Stimulated activated CD8-positive, alpha-beta memory T cell treated with anti-CD3 and anti-CD28 coated beads, Interleukin-4, amount 100 ng/mL, for 1 hour (primary cell): ENCODE measurements at places on chromosomes 12 and 14.

GRCh38 chr14:57823015-57823660, 42.8 kb downstream of the SLC35F4 start:
- DNase-seq: no peak

DNA sequence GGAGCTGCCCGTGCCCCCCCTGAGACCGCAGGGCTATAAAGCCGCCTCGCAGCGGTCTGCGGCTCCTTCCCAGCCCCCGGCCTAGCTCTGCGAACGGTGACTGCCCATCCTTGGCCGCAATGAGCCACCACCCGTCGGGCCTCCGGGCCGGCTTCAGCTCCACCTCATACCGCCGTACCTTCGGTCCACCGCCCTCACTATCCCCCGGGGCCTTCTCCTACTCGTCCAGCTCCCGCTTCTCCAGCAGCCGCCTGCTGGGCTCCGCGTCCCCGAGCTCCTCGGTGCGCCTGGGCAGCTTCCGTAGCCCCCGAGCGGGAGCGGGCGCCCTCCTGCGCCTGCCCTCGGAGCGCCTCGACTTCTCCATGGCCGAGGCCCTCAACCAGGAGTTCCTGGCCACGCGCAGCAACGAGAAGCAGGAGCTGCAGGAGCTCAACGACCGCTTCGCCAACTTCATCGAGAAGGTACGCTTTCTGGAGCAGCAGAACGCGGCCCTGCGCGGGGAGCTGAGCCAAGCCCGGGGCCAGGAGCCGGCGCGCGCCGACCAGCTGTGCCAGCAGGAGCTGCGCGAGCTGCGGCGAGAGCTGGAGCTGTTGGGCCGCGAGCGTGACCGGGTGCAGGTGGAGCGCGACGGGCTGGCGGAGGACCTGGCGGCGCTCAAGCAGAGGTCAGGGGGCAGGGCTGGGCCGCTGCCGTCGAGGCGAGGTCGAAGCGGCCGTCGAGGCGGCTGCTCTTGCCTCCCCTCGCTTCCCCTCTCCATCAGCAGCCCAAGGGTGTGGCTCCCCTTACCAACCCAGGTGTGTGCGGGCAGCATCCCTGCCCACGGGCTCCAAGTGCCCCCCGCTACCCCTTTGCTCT, at the start of gene PRPH:
Gene PRPH (plus strand): TSS at position 66 of the 855 bp plus-strand sequence. CDS start 54 bp downstream, at position 120.
- no peak for DNase-seq

GRCh38 chr12:23083267-23083666, 458.3 kb downstream of the ETNK1 start:
- DNase-seq: no peak

GRCh38 chr12:51051787-51052186, 3.7 kb downstream of the LETMD1 start:
- no peak for DNase-seq

GRCh38 chr14:90830931-90831701, 14.9 kb upstream of the TTC7B start:
- DNase-seq: no peak

- no peak for DNase-seq
Observed at GRCh38 chr14:23538785-23539184, 12.8 kb downstream of the ZFHX2 start.

GRCh38 chr12:127343940-127344339, 923.0 kb upstream of the TMEM132C start:
- DNase-seq: no peak

GRCh38 chr12:94832780-94833681, 170.5 kb downstream of the NDUFA12 start:
- no peak for DNase-seq

DNA sequence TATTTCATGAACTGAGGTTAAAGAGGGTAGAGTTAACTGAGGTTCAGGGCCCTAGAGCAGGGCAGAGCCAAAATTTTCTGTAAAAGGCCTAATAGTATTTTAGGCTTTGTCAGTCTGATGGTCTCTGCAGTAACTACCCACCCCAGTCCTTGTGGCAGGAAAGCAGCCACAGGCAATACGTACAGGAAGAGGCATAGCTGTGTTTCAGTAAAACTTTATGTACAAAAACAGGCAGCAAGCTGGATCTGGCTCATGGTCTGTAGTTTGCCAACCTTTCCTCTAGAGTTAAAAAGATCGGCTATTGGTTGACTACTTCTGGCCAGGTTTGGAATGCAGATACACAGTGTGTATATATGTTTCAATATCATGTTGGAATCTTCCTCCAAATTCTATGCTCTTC, 17.2 kb downstream of the TM7SF3 start:
- DNase-seq: no peak

- DNase-seq: no peak
Observed at GRCh38 chr12:116210131-116210530, 67.4 kb downstream of the MED13L start.
